ENCODE measurements at places on chromosomes 2 and 18. TPM values are rescaled to one million over a fixed set of nuclear protein-coding genes. Genes with fewer than 3 reads are reported as not detected.

Gene SLC38A11
- 1.8 TPM for total RNA-seq

- no peak for DNase-seq
- no peak overlapping the region for H3K27ac ChIP-seq
- H3K36me3 ChIP-seq = no peaks in the 10 kb centered on the region
- no peaks in the 10 kb centered on the region for H3K27me3 ChIP-seq
- H3K4me1 ChIP-seq = no peaks in the 10 kb centered on the region
These were observed 35.3 kb upstream of the NPAS2 start for GRCh38 chr2:100784681-100785080.

GRCh38 chr2:43758739-43759138 is 15.1 kb upstream of the DYNC2LI1 start:
- DNase-seq = no peak
- H3K4me3 ChIP-seq = no peak overlapping the region
- H3K27me3 ChIP-seq = no peaks in the 10 kb centered on the region
- H3K27ac ChIP-seq = no peak overlapping the region
- H3K36me3 ChIP-seq = no peaks in the 10 kb centered on the region

GRCh38 chr2:216516730-216517350 is 18.2 kb downstream of the RPL37A start:
- H3K36me3 ChIP-seq = no peaks in the 10 kb centered on the region
- H3K4me3 ChIP-seq = no peak overlapping the region
- no peak overlapping the region for H3K27ac ChIP-seq
- no peaks in the 10 kb centered on the region for H3K27me3 ChIP-seq
- peaks cover 13% of the 10 kb centered on the region for H3K4me1 ChIP-seq

Gene CAPG
- 17.4 TPM for total RNA-seq

- H3K4me3 ChIP-seq = no peak overlapping the region
- no peaks in the 10 kb centered on the region for H3K27me3 ChIP-seq
- H3K27ac ChIP-seq = no peak overlapping the region
- no peaks in the 10 kb centered on the region for H3K4me1 ChIP-seq
These were observed 69.1 kb downstream of the EHD3 start for GRCh38 chr2:31302940-31303563.

Gene AOX1
- total RNA-seq = 575 TPM

DNA sequence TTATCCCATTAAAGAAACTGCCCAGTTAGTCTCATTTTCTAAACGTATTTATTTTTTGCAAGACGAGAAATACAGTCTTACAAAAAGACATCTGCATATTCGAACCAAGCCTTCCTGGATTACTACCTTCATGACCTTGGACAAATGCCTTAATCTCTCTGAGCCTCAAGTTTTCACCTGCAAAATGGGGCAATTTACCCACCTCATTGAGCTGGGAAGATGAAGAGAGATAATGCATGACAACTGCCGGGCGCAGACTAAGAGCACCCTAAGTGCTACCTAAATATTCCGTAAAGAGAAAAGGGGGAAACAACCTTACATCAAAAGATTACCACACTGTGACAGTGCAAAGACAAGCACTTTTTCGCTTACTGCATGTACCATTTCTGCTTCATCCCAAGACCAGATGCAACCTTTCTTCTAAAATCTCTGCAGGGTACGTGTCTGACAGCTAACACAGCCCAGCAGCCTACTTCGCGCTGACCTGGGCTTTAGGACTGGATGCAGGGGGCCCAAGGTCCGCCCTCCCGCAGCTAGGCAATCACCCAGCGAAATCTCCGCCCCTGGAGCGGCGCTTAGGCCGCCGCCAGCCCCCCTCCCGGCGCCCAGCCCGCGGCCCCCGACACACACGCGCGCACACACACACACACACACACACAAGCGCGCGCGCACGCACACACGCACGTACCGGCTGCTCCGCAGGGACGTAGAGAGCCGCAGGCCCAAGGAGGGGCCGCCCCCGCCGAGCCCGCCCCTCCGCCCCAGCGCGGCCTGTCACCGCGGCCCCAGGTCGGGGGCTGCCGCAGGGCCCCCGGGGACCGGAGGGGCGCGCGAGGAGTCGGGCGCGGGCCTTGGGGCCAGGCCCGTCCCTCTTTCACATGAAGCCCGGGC is 766 bp downstream of the MAP3K2 start:
- peak; percentile 93 for DNase-seq
- H3K4me1 ChIP-seq = no peaks in the 10 kb centered on the region
- H3K27ac ChIP-seq = peak overlapping the region; percentile 100
- no peaks in the 10 kb centered on the region for H3K27me3 ChIP-seq

Gene TUBA4A
- 114 TPM for total RNA-seq

DNA sequence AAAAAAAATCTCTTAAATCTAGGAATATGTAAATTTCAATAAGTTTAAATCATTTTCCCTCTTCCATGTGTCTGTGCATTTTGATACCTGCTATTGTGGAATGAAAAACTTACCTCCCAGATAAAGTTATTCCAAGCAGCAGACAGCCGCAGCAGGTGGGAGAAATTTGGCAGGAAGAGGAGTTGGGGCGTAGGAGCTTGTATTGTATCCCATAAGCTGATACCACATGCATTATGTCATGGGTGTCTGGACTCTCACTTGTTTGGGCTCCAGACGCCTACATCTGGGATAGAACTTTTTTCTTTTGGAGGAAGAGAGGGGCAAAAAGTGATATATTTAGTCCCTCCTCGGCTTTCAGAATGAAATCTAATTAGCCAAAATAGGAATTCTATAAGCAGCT is 59.3 kb upstream of the TCF4 start:
- no peaks in the 10 kb centered on the region for H3K4me1 ChIP-seq
- no peaks in the 10 kb centered on the region for H3K36me3 ChIP-seq
- no peak overlapping the region for H3K4me3 ChIP-seq
- no peaks in the 10 kb centered on the region for H3K27me3 ChIP-seq

Gene LIMS3
- 0.30 TPM for total RNA-seq

Gene NT5DC4
- total RNA-seq = not detected

GRCh38 chr2:229401171-229401865 is 130.2 kb upstream of the PID1 start:
- no peak for DNase-seq
- no peaks in the 10 kb centered on the region for H3K4me1 ChIP-seq
- H3K36me3 ChIP-seq = no peaks in the 10 kb centered on the region
- H3K4me3 ChIP-seq = no peak overlapping the region
- no peak overlapping the region for H3K27ac ChIP-seq

Gene ASIC4
- not detected for total RNA-seq

Gene PGAP1
- 3.0 TPM for total RNA-seq

Gene TCF7L1
- 1.2 TPM for total RNA-seq

DNA sequence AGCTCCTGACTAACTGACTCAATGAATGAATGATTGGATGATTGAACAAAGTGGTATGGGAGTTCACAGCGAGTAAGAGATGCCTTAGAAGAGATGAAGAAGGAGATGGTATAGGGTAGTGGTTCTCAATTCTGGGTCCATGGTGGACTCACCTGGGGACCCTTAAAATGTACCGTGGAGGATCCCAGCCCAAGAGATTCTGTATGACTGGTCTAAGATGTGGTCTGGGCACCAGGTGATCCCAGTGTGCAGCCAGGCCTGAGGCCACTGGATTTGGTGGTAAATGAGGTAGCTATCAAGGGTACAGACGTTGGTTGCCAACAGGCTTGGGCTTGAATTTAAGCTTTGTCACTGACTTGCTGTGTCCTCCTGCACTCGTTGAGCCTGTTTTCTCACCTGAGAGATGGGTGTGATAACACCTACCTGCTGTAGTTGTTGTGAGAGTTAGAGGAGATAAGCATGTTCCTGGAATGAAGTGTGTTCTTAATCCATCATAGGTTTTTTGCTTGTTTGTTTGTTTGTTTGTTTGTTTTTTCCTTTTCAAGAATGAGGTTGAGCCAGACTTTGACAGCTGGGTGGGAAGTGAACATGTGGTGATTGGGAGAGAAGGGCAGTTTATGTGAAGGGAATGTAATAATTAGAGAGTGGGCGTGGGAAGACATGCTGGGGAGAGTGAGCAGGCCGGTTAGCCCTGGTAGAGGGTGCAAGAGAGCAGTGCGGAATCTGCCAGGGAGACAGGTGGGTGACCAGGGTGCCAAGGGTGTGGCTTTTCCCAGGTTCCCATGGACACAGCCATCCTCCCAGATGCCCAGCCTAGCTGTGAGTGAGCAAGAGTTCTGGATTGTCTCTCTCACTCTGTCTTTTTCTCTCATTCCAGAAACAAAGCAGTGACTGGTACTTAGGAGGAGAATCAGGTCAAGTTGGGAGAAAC is 31.4 kb upstream of the IL1B start:
- H3K36me3 ChIP-seq = no peaks in the 10 kb centered on the region
- H3K4me1 ChIP-seq = no peaks in the 10 kb centered on the region
- no peaks in the 10 kb centered on the region for H3K27me3 ChIP-seq
- H3K4me3 ChIP-seq = no peak overlapping the region
- DNase-seq = no peak
- H3K27ac ChIP-seq = no peak overlapping the region

Gene BCL2
- total RNA-seq = 4.1 TPM

- H3K4me3 ChIP-seq = no peak overlapping the region
- H3K27ac ChIP-seq = no peak overlapping the region
- H3K27me3 ChIP-seq = no peaks in the 10 kb centered on the region
- H3K4me1 ChIP-seq = no peaks in the 10 kb centered on the region
- H3K36me3 ChIP-seq = no peaks in the 10 kb centered on the region
These were observed 43.0 kb downstream of the NDUFAF7 start for GRCh38 chr2:37274359-37274965.

DNA sequence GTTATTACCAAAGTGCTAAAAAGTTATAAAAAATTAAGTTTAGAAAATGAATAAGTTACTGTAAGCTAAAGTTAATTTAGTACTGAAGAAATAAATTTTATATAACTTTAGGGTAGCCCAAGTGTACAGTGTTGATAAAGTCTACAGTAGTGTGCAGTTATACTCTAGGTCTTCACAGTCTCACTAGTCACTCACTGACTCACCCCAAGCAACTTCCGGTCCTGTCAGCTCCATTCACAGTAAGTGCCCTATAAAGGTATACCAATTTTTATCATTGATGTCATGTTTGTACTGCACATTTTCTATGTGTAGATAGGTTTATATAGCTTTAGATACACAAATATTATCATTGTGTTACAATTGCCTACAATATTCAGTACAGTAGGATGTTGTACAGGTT is 518.3 kb upstream of the PIK3C3 start:
- H3K36me3 ChIP-seq = no peaks in the 10 kb centered on the region
- H3K27me3 ChIP-seq = no peaks in the 10 kb centered on the region
- H3K4me1 ChIP-seq = no peaks in the 10 kb centered on the region
- no peak for DNase-seq
- H3K27ac ChIP-seq = no peak overlapping the region

DNA sequence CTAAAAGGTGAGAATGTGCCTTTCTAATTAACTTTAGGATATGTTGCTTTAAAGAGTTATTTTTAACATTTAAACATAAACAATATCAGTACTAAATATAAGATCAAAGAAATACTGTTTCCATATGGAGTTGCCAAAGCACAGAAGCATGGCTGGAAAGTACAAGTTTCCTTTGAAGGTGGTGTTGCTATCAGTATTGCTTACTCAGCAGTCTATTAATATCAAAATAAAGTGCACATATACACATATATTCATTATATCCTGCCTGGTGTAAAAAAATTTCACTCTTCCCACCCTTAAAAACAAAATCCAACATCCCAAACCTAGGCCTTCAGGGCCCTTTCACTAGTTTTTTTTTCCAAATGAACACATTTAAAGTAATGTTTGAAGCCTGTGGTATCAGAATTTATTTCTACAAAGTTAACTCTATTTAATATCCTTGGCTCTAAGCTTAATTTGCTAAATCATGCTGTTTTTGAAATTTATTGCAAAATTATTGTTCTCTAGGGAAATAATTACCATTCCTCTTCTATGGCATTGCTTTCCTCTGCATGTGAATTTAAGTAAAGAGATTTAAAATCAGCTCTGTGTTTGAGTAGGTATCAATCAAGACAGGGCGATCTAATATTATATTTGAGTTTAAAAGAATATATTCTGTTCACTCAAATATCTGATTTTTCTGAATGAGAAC is 192.7 kb upstream of the MEIS1 start:
- peaks cover 8% of the 10 kb centered on the region for H3K4me1 ChIP-seq
- H3K27ac ChIP-seq = no peak overlapping the region

DNA sequence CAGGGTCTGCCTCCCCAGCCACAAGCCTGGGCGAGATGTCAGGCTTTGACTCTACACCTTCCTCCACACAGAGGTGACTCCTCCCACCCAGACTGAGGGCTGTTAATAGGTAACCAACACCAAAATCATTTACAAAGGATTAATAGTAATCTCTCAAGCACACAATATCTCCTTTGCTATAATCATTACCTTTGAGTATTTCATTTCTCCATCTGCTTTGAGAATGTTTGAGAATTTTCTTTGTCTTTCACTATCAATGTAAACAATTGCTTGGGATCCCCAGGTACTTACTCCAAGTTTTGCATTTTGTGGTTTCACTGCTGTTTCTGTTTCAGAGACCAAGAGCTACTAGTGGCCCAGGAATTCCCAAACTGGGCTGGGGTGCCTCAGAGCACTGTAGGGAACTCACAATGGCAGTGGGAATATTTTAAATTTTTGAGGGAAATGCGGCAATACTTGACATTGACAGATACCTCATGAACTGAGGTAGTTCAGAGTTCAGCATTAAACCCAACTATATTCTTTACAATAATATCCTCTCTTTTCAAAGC is 166.4 kb upstream of the MGAT5 start:
- H3K4me1 ChIP-seq = no peaks in the 10 kb centered on the region
- no peaks in the 10 kb centered on the region for H3K27me3 ChIP-seq
- no peaks in the 10 kb centered on the region for H3K36me3 ChIP-seq
- H3K27ac ChIP-seq = no peak overlapping the region

Gene IHH
- total RNA-seq = 3.9 TPM

Gene SKOR2
- total RNA-seq = not detected

- H3K36me3 ChIP-seq = no peaks in the 10 kb centered on the region
- H3K4me3 ChIP-seq = no peak overlapping the region
- no peak overlapping the region for H3K27ac ChIP-seq
- no peaks in the 10 kb centered on the region for H3K27me3 ChIP-seq
- no peaks in the 10 kb centered on the region for H3K4me1 ChIP-seq
- DNase-seq = no peak
These were observed 13.3 kb upstream of the EHBP1 start for GRCh38 chr2:62692225-62692624.

Gene ABCB11
- total RNA-seq = 70.5 TPM

DNA sequence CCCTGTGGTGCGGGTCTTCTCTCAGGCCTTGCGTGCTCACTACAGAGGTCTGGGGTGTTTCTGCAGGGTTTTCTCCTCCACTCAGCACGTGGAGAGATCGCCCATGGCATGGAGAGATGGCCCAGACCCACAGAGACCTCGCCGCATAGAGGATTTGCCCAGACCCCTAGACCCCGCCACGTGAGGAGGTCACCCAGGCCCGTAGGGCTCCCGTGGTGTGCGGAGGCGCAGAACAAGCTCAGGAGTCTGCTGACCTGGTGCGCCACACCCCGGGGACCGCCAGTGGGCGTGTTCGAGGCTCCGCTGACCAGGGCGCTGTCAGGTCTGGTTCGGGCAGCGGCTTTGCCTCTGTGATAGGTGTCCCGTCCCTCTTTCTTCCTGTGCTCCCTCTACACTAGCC is 64.5 kb downstream of the ADI1 start:
- no peaks in the 10 kb centered on the region for H3K27me3 ChIP-seq
- no peak overlapping the region for H3K27ac ChIP-seq
- H3K4me1 ChIP-seq = no peaks in the 10 kb centered on the region
- no peak for DNase-seq
